MM.1S (cell line): ENCODE measurements at places on chromosomes 6 and 20.

DNA sequence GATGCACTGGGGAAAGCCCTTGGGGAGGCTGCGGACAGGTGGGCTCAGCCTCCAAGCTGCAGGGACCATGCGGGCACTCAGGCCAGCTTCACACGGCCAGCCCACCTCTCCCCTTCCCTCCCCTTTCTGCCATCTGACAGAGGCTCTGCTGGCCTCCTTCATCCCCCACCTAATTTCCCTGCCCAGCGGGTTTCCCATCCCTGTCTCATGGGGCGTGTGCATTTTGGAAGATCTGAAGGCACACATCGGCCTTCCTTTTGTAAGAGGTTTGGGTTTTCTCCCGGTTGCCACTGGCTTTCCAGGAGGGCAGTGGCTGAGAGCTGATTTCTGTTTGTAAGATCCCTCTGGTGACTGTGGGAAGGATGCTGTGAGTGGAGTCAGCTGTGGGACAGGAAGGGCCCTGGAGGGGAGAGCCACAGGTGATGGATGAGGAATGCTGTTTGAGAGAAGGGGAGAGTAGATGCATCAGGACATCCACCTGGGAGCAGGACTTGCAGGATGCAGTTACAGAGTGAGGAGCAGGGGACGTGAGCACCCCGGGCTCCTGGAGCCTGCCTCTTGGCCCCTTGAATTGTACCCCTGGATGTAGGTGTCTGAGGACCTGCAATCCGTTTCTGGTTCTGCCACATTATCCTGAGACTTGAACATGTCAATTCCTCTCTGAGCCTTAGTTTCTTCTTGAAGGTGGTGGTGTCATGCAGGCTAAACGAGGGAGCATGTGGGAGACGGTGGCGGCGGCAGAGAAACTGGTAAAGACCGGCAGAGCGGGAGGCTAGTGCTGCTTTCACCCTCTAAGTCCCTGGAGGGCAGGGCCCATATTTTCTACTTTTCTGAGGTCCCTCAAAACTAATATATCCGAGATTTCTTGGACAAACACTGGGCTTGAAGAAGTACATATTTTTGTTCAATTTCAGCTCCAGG, 5.9 kb upstream of the TUBB1 start:
- DNase-seq = no peak

- no peak for DNase-seq
Observed at GRCh38 chr6:144601221-144601620, 316.1 kb downstream of the UTRN start.

DNA sequence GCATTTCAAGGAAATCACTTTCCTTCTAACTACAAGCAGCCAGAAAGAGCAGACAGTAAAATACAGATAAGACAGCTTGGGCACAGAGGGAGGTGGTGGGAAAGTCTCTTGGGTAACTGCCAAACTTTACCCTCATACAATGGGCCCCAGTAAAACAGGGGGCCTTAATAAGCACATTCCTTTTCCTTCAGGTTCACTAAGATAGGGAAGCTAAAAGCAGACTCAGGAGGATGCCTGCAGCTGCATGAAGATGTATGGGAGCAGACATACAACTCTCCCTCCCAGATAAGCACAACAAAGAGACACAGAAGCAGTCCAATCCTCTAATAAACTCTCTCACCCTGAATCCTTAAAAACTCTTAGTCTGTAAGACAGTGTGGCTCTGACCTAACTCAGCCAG, 49.0 kb downstream of the SIM1 start:
- no peak for DNase-seq

- DNase-seq = no peak
Observed at GRCh38 chr6:30883685-30884520, at the start of gene DDR1. Gene DDR1, plus strand, starts transcription at chr6:30884519. Its CDS starts 4,211 bp downstream, at chr6:30888730.

DNA sequence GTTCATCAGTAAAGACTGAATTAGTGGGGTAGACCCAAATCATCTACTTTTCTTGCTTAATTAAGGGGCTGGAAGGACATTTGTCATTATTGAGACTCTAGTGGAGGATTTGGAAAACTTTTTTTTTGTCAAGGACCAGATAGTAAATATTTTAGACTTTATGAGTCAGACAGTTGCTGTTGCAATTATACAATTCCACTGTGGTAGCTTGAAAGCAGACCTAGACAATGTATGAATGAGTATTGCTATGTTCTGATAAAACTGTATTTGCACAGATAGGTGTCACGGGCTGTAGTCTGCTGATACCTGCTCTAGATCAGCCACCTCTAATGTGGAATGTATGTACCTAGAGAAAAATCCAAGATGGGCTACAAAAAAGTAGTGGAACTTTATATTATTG, 175.0 kb downstream of the CARMIL1 start:
- no peak for DNase-seq

DNA sequence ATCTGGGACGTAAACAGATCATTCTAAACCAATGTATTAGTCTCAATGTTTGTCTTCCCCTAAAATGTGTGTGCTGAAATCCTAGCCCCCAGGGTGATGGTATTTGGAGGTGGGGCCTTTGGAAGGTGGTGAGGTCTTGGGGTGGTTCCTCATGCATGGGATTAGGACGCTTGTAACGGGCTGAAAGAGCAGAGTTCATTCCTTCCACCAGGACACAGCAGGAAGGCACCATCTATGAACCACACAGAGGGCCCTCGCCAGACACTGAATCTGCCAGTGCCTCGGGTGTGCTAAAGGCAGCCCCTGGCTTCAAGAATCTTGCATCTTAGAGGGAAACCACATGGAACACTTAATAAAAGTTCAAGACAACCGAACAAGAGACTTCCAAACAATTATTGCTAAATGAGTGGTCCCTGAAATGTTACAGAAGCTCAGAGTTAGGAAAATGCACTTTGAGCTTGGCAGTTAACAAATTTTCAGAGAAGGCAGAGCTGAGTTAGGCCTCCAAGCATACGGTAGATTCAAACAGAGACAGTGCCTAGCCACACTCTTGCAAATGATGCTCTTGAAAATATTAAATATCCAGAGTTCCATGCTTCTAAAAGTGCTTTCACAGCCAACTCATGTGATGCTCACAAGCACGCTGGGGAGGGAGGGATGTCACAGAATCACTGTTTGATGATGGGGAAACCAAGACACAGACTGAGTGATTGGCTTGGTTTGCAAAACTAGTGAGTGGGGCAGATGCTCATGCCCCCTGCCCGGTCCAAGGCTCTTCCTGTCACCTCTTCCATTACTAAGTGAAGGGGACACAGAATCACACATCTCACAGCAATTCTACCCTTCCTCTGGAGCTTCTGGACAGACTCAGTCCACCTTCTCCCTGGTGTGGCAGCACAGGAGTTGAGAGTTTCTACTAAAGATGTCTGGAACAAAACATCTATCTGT, 27.4 kb downstream of the TBC1D7 start:
- no peak for DNase-seq

- DNase-seq = no peak
Observed at GRCh38 chr6:168537540-168537884, 96.5 kb downstream of the SMOC2 start.

GRCh38 chr20:50153153-50153499, 397 bp downstream of the PEDS1 start:
- no peak for DNase-seq

DNA sequence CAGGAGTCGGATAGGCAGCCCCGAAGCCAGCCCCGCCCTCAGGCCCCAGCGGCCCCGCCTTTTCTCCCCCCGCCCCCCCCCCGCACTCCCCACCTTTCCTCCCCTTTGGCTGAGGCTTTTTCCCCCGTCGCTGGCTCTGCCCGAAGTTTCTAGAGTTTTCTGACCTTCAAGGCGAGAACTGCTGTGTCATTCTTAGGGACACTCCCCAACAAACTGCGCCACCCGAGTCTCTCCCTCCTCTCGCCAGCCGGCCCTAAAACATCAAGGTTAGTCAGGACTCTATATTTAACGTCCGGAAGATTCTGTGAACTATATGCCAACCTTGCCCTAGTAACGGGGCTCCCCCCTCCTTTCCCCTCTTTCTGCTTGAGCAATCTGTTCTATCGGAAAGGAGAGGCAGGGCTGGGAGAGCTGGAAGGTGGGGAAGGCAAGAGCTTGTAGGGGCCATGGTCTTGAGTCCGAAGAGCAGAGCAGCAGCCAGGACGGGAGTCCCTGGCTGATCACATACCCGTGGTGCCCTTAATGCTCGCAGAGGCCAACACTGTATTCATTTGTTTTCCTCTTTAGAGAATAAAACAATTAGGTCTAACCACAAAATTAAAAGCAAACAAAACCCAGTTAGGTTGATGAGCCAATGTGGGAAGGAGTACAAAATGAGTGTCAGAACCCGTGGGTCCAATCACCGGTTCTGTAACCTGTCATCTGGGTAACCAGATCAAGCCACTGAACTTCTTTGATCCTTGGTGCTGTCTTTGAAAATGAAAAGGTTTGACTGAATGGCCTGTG, 5.3 kb upstream of the HSPA1B start:
- peak; percentile 86 for DNase-seq

- DNase-seq = no peak
Observed at GRCh38 chr20:57458400-57459160, 66.4 kb downstream of the CTCFL start.

DNA sequence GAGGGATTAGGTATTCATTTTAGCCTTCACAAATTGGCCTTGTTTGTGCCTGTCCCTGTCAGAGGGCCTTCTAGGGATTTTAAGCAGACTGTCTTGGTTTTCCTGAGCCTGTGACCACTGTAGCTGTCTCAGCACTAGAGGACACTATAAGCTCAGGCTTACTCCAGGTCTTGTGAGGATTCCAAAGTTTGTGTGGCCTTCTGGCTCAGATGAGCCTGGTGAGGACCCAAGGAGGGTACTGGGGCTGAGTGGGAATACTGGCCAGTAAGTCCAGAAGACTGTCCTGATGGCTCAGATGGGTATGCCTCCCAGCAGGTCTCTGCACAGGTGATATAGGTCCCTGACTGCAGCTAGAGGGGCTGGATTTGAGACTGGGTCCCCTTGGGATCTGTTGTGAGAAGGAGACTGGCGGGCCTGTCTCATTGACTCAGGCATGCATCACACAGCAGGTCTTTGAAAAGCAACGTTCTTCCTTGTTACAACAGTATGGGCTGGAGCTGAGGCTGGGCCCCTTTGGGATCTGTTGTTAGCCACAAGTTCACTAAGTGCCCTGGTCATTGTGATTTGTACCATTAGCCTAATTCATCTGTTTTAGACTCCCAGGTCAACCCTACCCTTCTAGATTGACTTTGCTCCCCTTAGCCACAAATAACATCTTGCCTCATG, 26.3 kb upstream of the TFB1M start:
- no peak for DNase-seq

GRCh38 chr6:132491303-132491702, 21.6 kb downstream of the STX7 start:
- DNase-seq = no peak

- no peak for DNase-seq
Observed at GRCh38 chr6:23754197-23754596, 371.8 kb upstream of the NRSN1 start.

DNA sequence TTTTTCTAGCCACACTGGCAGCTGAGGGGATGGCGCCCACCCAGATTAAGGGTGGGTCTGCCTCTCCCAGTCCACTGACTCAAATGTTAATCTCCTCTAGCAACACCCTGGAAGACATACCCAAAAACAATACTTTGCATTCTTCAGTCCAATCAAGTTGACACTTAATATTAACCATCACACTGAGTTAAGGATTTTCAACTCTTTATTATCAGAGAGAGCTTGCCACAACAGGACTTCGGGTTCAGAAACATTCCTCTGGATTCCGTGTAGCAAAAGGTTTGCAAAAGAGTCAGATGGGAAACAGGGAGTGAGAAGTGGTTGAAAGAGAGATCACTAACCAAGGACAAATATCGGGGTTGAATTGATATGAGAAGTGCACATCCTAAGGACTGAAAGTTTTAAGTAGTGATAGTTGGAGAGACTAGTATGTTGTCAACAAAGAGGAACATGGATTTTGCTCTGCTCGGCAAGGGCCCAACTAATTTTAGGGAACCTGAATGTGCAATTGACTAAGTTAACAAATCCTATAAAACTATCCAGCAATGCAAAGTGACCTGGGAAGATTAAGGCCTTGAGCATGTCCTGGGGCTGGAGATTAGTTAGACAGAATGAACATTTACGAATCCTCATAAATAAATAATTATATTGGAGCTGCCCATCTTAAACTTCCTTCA, 137.0 kb upstream of the TENT5A start:
- no peak for DNase-seq
